ENCODE measurements at places on chromosomes 7 and 10.
A peak's percentile ranks its signal among the peaks of the same experiment; 100 is the strongest.

DNA sequence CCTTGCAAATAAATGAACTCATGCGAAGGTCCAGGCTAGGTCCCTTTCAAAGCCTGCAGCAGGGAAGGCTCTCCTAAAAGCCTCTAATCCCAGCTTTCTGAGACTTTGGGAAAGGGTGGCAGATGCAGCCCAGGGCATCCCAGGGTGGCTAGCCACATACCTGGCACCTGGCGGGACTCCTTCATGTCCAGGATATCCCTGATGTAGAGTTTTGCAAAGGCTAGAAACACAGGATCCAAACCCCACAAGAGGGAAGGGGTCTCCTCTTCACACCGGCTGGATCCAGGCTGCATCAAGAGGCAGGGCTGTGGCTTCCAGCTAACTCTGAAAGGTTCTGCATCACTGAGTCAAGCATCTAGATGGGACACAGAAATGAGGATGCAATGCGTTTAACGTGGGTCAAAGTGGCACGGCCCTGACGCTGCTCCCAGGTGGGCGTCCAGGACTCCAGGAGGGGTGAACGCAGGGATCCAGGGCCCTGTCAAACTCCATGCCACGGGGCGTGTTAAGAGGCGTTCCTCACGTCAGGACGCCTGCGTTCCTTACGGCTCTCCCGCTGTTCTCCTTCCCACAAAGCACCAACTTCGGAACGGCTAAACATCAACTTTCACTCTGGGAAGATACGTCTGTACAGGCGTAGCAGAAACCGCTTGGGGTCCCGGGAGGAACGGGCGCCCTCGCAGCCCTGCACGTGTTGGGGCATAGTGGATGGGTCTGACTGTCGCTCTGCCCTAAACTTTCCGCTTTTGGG lies 507 bp downstream of the STN1 start:
- no peak for DNase-seq

DNA sequence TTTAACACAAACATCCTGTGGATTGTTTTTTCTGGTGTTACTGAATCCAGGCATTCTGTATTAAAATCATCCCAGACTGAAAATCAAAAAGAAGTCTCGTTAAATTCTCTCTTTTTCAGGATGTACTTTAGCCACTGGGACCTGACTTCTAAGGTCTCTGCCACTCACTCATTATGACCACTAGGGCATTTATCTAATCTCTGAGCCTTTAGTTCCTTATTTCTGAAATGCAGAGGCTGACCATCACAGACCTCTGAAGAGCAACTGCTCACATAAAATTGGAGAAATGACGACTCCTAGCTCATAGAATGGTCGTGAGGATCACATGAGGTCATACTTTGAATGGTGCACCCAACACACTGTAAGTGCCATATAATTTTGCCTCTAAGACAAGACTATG lies 63.2 kb downstream of the KCNMA1 start:
- no peak for DNase-seq

DNA sequence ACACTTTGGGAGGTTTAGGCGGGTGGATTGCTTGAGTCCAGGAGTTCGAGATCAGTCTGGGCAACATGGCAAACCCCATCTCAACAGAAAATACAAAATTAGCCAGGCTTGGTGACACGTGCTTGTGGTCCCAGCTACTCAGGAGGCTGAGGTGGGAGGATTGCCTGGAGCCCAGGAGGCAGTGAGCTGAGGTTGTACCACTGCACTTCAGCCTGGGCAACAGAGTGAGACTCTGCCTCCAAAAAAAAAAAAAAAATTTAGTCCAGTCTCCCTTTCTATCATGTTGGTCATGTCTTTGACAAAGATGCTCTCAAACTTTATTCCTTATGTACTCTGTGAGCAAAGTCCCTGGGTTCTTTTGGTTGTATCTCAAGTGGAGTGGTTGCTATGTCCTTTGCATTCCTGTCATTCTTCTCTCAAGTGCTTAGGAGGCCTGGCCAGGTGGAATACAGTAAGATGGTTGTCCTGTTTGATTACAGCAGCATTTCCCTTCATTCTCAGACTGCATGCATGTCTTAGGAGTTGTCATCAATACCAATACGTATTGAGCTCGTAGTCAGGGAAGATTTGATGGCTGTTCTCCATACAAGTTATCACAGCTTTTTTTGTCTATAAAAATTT lies 85.7 kb downstream of the MMRN2 start:
- no peak for DNase-seq

- DNase-seq, result no peak
These were observed 124.5 kb downstream of the TMEM168 start for GRCh38 chr7:112665709-112666108.

GRCh38 chr10:692682-693351 lies 3.3 kb upstream of the DIP2C start:
- no peak for DNase-seq

GRCh38 chr10:76394707-76395042 lies 963.3 kb downstream of the LRMDA start:
- DNase-seq, result no peak

GRCh38 chr10:118670472-118671124 lies 75.2 kb upstream of the PRLHR start:
- DNase-seq, result no peak

GRCh38 chr10:119762805-119763798 lies 37.3 kb downstream of the INPP5F start:
- no peak for DNase-seq

DNA sequence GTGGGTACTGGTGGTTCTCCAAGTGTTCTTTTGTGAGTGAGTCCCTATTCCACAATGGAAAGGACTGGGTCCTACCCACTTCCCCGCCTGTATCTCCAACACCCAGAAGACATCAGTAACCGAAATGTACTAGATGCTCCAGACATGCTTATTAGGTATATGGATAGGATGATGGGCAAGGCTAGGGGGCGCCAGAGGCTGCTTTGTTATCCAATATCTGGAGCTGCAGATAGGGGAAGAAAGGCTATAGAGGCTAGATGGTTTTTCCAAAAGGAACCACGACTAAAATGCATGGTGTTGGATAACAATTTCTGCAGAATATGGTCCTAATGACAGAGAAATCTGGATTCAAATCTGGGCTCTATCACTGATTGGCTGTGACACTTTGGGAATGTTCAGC lies 56.2 kb upstream of the TM9SF3 start:
- peak; percentile 25 for DNase-seq

DNA sequence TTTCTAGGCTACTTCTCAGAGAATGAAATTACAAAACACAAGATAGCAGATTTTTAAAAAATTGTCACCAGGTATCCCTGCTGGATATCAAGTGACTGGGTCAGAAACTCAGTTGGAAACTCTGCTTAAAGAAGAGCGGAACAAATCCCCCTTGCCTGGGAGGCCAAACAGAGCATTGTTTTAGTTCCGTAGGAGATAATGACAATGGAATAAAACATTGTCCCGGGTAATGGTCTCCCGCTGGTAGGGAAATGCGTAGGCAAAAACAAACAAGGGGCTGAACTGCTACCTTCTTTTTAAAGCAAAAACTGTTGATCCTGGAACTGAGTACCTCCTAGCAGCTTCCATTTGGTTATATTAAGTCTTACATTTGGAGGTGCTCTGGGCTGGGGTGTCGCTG lies 21.3 kb upstream of the VAX1 start:
- DNase-seq, result no peak

- no peak for DNase-seq
These were observed 4.9 kb upstream of the IRF5 start for GRCh38 chr7:128932862-128933179.

GRCh38 chr10:56880606-56881005 lies 519.5 kb upstream of the ZWINT start:
- DNase-seq, result no peak

- no peak for DNase-seq
These were observed 542.3 kb upstream of the NRP1 start for GRCh38 chr10:33876584-33877400.

DNA sequence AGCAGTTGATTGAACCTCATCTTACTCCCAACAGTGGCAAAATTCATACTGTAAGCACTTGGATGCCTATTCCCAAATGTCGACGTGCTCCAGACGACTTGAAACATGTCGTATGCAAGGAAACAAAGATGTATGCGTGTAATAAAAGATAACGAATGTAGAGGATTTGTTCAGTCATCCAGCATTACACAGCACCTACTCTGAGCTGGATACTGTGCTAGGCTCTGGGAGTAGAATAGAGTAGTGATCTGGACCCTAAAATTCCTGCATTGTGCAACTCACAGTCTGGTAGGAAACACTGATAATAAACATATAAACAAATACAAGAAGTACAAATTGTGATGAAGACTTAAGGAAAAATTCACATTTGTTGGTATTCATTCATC lies 5.6 kb upstream of the TBX20 start:
- no peak for DNase-seq

- DNase-seq, result no peak
These were observed 490.6 kb downstream of the CCSER2 start for GRCh38 chr10:84818961-84819360.

DNA sequence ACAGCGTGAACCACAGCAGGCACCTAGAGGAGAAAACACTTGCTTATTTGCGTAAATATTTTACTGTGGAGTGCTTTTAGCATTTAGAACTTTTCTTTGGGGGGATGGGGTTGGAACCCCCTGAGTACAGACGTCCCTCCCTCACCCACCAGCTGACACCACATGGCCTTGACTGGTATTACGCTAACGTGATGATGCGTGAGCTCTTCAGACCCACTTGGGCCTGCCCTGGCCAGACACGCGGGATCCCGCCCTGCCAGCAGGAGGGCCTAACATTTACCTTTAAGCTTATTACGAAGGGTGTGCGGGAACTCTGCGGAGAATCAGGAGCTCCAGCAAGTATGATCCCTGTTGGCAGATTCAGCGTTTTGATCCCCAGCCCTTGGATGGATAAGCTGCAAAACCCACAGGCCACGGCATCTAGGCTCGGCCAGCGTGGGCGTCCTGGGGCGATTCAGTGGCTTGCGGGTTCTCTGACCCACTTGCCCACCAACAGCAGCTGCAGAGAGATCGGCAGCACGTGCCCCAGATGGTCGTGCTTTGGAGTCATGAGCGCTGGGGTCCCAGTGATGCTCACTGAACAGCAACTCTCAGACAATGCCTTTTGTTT lies 545.5 kb upstream of the FOXK1 start:
- no peak for DNase-seq

DNA sequence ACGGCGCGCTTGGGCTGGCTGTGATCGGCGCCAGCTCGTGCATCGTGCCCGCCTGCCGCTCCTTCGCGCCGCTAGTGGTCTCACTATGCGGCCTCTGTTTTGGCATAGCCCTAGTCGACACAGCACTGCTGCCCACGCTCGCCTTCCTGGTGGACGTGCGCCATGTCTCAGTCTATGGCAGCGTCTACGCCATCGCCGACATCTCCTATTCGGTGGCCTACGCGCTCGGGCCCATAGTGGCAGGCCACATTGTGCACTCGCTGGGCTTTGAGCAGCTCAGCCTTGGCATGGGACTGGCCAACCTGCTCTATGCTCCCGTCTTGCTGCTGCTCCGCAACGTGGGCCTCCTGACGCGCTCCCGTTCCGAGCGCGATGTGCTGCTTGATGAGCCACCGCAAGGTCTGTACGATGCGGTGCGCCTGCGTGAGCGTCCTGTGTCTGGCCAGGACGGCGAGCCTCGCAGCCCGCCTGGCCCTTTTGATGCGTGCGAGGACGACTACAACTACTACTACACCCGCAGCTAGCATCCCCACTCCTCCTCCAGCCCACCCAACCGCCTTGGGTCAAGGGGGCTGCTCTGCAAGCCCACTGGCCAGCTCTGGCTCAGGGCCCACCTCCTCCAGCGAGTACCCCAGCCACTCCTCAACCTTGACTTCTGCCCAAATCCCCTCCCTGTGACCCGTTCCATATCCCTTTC lies 1.9 kb downstream of the SLC18A3 start:
- no peak for DNase-seq

- DNase-seq, result peak; percentile 65
These were observed 3.5 kb downstream of the ARID5B start for GRCh38 chr10:61904733-61905725.
